ENCODE measurements at places on chromosomes 4 and X. TPM values are rescaled to one million over a fixed set of nuclear protein-coding genes. Genes with fewer than 3 reads are reported as not detected.
A peak's percentile ranks its signal among the peaks of the same experiment; 100 is the strongest.

GRCh38 chr4:168631241-168632162 is 134.7 kb downstream of the PALLD start:
- peak; percentile 57 for DNase-seq

The TENM3 gene
- 2.0 TPM for total RNA-seq

DNA sequence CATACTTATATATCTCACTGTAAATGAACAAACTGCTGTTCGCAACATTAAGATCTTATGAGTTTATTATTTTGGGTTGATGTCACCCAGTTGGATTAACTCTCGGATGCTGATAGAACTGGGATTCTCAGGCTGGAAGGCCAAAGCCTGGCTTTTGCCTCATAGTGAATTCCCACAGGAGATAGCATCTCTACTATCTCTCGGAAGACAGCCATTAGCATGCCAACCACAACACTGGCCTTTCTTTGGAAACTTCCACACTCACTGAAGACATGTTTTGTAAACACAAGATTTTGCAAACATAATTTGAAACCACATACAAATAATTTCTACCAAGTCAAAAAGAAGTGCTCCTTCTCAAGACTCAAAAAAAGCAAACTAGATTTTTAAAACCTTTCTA is 4.5 kb upstream of the ATP6AP2 start:
- no peak for DNase-seq

The SAGE1 gene
- total RNA-seq = not detected

GRCh38 chr4:144583658-144584057 is 62.3 kb upstream of the HHIP start:
- DNase-seq = no peak

GRCh38 chr4:45241976-45242375 is 515.6 kb upstream of the GNPDA2 start:
- no peak for DNase-seq

The TCEAL6 gene
- not detected for total RNA-seq

The ZNF718 gene
- total RNA-seq = 4.0 TPM

The MAGEA11 gene
- total RNA-seq = not detected

The SLC10A6 gene
- total RNA-seq = 0.30 TPM

- no peak for DNase-seq
Measured at GRCh38 chr4:116881077-116881476, 204.3 kb downstream of the TRAM1L1 start.

DNA sequence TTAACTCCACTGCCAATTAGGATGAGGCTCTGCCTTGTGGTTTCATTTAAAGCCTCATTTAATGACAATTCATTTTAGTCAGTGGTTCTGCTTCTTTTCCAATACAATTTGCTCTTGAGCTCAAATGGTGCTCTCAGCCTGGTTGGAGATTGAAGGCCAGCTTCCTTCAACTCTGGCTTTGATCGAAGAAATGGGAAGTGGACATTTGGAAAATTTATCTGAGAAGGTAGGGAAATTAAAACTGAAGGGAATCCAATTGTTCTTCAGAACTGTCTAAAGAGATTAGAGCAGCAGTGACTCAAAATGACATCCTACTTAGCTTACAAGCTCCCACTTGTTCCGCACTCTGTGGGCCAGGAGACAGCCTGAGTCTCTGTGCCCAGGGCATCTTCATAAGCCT is 206.8 kb downstream of the SMARCA1 start:
- no peak for DNase-seq

Measured in heart left ventricle (tissue), 16 donors.